ENCODE measurements at places on chromosomes 6 and 20.

- DNase-seq = no peak
Measured at GRCh38 chr6:4521070-4521469, 255.1 kb upstream of the CDYL start.

- no peak for DNase-seq
Measured at GRCh38 chr20:41007481-41007880, 21.1 kb upstream of the TOP1 start.

DNA sequence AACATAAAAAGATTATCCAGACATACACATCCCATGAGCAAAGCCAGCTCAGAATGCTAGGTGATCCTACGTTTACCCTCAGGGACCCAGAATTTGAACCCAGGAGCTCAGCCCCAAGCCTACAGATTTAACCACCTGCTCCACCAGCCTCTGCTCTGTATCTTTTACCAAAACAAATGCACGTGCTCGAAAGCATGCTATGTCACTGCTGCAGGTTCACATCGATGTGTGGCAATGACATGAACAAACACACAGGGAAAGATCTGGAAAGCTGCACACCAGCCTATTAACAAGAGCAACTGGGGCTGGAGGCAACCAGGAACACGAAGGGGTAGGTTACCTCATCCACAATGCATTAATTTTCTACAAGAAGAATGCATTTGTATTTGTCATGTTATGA, 32.1 kb downstream of the PREX1 start:
- DNase-seq = peak; percentile 21

DNA sequence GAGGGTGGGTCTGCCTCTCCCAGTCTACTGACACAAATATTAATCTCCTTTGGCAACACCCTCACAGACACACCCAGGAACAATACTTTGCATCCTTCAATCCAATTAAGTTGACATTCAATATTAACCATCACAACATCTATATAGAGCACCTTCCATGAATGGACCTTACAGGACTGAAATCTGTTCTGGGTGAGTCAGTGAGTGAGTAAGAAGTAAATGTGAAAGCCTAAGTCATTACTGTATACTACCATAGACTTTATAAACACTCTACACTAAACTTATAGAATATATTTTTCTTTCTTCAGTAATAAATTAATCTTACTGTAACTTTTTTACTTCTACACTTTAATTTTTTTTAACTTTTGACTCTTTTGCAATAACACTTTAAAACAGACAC, 993.8 kb upstream of the MAP3K7 start:
- no peak for DNase-seq

GRCh38 chr6:108176281-108177089, 10.7 kb downstream of the NR2E1 start:
- no peak for DNase-seq

DNA sequence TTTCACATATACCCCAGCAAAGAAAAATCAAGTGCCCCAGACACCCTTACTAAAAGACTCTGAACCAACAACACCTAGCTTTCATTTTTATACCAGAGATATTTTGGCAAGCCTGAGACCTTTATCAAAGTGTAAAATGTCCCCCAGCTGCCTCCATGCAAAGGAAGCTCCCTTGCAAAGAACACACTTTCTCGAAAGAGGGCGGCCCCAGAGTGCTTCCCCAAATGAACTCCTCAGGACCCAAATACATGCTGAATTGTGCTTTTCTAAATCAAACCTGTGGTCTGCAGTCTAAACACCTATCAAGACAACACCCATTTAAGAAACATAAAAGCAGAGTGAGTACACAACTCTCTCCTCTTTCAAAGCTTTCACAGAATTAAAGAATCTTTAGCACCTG, 490 bp downstream of the IPCEF1 start:
- no peak for DNase-seq

GRCh38 chr6:107080036-107080435, 35.3 kb downstream of the BEND3 start:
- DNase-seq = peak; percentile 14

- no peak for DNase-seq
Measured at GRCh38 chr6:73233048-73233447, 7.8 kb upstream of the KHDC1L start.

DNA sequence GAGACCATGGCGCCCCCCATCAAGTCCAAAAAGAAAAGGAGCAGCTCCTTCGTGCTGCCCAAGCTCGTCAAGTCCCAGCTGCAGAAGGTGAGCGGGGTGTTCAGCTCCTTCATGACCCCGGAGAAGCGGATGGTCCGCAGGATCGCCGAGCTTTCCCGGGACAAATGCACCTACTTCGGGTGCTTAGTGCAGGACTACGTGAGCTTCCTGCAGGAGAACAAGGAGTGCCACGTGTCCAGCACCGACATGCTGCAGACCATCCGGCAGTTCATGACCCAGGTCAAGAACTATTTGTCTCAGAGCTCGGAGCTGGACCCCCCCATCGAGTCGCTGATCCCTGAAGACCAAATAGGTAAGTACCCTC, 41.7 kb upstream of the NAA20 start:
- peak; percentile 67 for DNase-seq

DNA sequence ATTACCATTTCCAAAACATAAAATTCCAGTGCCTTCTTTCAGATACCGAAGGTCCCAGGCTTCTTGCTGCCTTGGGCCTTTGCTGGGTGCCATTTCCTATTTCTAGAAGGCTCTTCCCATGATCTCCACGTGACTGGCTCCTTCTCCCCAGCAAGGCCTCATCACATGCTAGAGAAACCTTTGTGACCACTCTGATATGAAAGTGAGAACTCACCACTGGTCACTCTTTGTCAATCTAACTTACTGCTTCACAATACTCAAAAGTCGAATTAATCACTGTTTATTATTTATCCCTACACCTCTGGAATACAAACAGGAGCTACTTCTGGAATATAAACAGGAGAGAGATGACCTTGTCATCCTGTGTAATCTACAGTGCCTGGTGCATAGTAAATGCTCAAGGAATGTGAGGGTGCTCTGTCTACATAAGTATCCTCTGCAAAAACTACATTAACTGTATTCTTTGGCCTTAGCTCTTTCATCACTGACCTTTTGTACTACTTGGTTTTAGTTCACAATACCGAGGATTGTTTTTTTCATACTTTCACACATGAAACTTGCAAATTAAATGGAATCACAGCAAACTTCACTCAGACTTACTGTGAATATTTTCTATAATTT, 1.6 kb downstream of the STX7 start:
- peak; percentile 77 for DNase-seq

DNA sequence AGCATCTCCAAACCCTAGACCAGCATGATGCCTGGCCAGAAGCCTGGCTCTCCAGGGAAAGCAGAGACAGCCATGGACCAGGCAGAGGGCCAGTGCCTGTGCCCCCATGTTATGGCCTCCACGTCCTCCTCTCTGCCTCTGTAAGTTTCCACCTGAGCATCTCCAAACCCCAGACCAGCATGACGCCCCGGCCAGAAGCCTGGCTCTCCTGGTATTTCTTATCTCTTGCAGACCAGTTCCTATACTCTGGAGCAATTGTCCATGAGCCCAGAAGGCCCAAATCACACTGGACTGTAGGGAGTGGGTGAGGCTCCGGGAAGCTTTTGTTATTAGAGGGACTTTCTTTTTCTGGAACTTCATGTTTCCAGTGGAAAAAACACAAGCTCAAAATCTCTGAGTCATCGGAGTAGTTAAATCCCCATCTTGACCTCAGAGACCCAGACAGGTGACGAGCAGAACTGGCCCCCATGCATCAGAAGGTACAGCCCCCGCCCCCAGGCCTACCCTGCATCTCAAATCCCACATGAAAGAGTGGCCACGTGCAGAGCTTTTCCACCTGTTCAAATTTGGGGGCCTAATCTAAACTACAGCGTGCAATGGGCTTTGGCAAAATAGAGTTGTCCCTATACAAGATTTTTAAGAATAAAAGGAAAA, 110.2 kb upstream of the FOXQ1 start:
- no peak for DNase-seq

DNA sequence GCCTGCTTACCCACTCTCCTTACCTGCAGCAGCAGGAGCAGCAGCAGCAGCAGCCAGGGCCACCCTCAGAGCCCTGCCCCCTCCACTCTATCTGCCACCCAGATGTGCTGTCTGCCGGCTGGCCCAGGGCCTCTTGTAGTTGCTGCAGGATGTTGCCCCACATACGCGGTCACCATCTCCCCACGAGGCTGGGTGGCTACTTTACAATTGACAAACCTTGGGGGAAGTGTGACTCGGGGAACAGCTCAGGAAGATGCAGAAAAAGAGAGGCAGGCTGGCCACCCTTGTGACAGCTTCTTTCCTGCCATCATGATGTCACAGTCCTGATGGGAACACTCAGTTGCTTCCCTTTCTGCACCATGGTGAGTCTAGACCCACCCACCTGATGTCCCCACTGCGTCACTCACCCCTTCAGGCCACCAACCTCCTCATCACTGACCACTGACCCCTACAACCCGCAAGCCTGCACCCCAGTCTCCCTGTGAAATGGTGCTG, 14.5 kb downstream of the TREM1 start:
- no peak for DNase-seq

DNA sequence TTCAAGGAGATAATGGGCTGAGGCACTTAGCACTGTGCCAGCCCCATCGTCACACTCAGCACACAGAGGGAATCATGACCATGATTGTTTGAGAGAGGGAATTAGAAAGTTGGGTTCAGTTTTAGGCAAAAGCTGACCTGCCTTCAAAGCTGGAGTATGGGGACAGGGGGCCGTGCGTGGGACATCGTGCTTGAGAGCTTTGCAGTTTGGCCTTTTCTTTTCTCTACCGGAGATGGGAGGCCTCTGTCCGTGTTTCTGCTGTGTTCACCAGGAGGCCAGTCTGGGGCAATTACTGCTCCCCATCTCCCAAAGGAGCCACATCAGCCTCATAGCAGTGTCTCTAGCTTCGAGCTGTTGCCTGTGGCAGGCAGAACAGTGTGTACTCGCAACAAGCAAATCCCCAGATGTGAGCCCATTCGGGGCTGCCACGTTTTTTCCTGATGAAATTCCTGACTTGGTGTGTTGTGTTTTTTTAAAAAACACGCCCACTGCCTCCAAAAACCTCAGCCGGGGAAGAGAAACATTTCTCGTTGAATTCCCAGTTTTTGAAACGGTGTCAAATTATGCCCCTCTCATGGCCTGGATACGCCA, 20.2 kb downstream of the EYA2 start:
- no peak for DNase-seq

DNA sequence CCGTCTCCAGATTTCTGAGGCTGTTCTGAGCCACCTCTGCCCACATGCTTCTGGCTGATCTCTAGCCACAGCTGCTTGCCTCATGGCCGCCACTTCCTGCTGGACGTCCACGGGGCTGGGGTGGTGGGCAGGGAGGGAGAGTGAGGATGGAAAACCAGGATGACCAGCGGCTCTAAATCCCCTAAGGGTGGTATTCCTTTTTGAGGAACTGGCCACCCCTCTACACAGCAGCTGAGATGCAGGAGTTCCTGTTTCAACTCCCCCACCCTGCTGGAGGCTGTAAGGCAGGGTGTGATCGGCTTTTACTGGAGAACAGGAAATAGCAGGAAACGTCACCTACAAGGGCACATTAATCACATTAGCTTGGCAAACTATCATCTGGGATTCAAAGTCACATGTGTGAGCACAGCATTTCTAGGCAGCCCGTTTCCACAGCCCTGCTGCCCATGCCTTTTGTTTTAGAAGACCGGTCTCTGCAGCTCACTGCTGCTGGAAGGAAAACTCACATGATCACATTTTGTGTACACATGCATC, 181.6 kb upstream of the ECI2 start:
- DNase-seq = peak; percentile 89

GRCh38 chr6:119653329-119653728, 303.8 kb upstream of the MAN1A1 start:
- DNase-seq = no peak

DNA sequence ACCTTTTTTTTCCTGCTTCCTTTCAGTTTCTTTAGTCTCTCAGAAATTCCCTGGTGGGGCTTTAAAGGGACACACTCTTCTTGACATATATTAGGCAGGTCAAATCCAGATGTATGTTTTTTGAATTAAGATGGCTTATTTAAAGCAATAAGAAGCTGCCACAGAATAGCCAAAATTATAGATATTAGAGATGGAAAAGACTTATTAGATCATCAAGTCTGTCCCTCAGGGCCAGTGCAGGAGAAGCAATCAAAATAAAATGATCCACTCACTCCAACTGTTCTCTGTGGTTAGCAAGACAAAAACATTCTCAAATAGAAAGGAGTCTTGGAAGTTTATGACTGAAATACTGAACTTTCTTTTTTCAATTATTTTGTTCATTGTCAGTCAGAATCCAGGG, 462.8 kb downstream of the CDC5L start:
- no peak for DNase-seq

- no peak for DNase-seq
Measured at GRCh38 chr20:32763202-32764004, 1.2 kb downstream of the DNMT3B start.

DNA sequence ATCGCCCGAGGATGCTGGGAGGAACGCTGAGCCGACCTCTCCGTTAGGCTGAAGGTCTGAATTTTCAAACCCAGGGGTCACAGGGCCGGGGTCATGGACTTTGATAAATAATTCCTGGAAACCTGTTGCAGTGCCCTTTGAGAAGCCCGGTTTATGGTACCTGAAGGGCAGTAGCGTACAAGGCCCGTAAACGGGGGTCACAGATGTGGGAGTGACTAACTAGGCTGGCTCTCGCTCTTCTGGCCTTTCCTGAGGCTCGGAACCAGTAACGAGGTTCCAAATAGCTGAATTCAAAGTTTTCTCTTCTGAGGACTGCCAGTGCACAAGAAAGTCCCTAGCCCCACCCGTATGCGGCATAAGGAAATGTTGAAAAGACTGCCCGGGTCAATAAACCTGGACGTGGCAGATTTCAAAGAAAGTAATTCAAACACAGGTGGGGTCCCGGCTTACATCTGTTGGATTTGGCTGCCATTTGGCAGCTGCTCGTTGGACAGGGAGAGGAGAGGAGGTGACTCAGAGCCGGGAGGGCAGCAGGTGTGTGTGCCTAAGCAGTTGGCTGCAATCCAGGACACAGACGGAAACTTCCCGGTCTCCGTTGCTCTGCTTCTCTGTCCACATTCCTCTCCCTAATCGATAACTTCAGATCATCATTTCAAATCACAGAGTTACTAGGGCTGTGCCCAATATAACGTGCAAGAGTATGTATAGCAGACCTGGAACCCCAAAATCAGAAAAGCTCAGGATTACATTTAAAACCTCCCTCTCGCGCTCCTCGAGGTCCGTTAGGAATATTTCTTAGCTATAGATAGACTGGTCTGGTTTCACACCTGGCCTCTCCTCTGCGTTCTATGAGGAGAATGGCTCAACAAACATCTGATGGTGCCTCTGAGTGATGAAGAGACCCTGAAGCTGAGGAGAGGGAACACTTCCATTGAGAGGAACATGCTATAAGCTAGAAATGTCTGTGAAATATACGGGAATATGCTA, 765 bp upstream of the GMDS start:
- DNase-seq = peak; percentile 34
